ENCODE measurements at places on chromosomes 2 and 18. TPM values are rescaled to one million over a fixed set of nuclear protein-coding genes. Genes with fewer than 3 reads are reported as not detected.

Gene NTSR2
- not detected for total RNA-seq

Gene PJVK
- total RNA-seq: 2.2 TPM

Gene RAX
- not detected for total RNA-seq

Gene LHCGR
- 0.39 TPM for total RNA-seq

Gene TGFA
- total RNA-seq: 0.91 TPM

Gene RNF152
- 10.6 TPM for total RNA-seq

Gene TIA1
- total RNA-seq: 90.9 TPM

Gene SOCS6
- 23.5 TPM for total RNA-seq

Gene SPHKAP
- not detected for total RNA-seq

Gene SFTPB
- total RNA-seq: not detected

Data from articular chondrocyte of knee joint (primary cell).